ENCODE measurements at places on chromosomes 1 and 21. TPM values are rescaled to one million over a fixed set of nuclear protein-coding genes. Genes with fewer than 3 reads are reported as not detected.

DNA sequence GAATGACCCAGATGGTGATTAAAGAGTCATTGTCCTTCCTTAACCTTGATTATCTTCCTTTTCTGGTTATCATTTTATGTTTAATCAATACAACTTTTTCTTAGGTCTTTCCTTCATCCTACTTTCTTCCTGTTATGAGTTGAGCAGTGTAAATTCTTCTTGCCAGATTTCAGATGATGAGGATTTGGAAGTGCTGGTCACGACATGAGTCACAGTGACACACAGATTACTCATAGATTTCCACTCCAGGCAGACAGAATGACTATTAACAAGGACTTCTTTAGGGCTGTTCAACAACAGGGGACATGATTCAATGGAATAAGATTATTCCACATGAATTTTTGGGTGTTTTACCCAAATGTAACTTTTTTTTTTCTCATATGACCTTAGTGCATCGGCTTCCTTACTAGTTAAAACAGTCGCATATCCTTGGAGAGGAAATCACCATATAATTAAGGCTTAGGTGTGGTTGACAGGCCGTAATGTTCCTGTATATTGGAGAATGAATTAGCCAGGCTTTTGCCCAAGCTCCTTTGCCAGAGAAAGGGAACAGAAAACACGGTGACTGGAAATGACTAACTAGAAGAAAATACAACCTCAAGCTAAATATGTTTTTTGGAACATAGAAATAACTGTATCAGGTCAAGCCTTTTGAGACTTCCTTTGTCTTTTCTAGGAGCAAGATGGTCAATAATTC lies 44.2 kb downstream of the PRRX1 start:
- DNase-seq, result no peak

DNA sequence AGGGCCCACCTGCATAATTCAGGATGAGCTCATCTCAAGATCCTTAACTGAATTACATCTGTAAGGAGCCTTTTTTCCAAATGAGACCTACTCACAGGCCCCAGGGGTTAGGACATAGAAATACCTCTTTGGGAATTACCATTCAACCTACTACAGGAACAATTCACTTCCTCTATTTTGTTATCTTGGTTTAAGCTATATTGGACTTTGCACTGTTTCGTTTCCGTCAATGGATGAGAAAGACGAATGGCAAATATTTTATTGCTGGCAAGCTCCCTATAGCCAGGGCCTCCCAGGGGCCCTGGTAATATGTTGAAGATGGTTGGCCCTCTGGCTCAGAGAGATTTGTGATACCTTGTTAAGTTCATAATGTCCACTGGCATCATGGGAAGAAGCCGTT lies 384.2 kb upstream of the DUSP10 start:
- no peak for DNase-seq

DNA sequence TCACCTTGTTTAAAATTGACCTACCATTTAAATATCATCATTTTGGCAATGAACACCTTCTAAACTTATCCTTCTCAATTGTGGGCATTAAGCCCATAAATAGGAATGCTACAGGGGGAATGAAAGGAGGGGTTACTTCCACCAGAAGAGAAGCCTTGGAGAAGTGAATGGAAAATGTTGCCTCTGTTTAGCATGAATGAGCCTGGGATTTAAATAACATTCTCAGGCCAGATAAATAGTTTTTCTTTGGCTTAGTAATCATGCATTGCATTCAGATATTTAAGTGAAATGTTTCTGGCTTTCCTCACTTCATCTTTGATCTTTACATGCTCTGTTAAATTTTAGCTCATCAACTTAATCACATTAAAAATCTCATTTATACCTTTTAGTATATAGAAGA lies 284.3 kb upstream of the FMN2 start:
- no peak for DNase-seq

GRCh38 chr1:43427524-43427923 lies 26.2 kb downstream of the HYI start:
- no peak for DNase-seq

OVAAL gene
- polyA plus RNA-seq, result not detected

All from naive B cell (primary cell).